Posterior cingulate gyrus (tissue), 11 donors: ENCODE measurements at places on chromosomes 16 and 17.

DNA sequence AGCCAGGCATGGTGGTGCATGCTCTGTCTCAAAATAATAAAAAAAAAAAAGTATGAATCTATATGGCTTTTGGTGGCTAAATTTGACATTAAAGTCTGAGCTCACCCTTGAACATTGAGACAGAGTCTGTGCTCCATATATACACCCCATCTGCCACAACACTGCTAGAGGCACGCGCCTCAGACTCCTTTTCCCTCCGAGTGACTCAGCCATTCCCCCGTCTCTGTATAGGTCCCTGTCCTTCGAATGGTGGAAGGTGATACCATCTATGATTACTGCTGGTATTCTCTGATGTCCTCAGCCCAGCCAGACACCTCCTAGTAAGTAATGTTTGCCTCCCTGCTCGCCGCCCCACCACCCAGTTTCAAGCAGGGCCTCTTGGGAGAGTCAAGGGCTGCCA, 4.5 kb upstream of the EFNB3 start:
- DNase-seq = no peak

GRCh38 chr16:56371660-56371937, 53.7 kb downstream of the AMFR start:
- DNase-seq = no peak

DNA sequence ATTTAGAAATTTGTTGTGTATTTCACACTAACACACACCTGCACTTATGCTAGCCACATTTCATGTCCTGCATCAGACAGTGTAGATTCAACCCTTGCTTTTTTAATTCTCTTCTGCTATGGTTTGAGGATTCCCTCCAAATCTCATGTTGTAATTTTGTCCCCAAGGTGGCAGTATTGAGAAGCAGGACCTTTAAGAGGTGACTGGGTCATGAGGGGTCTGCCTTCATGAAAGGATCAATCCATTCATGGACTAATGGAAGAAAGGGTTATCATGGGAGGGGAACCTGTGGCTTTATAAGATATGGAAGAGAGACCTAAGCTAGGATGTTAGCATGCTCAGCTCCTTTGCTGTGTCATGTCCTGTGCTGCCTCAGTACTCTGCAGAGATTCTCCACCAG, 1032.2 kb downstream of the CDH11 start:
- DNase-seq = no peak

GRCh38 chr17:2107506-2107905, 52.6 kb downstream of the HIC1 start:
- DNase-seq = no peak

DNA sequence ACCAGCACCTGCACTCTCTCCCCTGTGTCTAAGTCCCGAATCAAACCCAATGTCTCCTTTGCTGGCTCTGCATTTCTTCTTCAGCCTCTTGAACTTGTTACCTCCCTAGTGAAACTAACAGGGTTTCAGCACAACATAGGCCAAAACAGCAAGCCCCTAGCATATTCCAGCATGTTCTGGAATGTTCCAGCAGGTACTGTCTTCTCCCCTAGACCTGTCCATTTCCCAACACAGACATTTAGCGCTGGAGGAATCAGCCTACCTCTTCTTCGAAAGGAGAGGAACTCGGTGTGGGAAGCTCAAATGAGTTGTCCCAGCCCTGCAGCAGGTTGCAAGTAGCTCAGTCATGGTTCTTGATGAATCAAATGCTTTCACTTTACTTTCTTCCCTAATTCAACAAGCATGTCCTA, 47.1 kb downstream of the LITAF start:
- DNase-seq = no peak

- no peak for DNase-seq
Measured at GRCh38 chr16:48820379-48820778, 210.4 kb upstream of the N4BP1 start.

DNA sequence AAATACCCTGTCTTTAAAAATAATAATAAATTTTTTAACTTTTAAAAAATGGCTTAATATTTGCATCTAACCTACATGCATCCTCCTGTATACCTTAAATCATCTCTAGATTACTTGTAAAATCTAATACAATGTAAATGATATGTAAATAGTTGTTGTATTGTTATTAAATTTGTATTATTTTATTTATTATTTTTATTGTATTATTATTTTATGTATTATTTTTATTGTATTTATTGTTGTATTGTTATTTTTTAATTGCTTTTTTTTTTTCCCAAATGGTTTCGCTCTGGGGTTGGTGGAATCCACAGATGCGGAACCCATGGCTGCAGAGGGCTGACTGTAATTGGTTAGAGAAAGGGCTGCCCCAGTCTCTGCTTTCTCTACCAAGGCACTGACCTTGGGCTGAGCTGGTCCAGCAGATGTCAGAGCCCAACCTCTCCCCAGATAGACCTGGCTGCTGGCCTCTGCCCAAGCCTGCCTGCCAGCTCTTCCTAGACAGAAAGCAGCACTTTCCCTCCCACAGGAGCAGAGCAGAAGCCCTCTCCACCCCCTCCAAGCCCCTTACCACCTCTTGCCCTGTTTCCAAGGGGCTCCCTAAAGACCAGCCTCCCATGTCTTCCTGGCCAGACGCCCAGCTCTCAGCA, 183.8 kb downstream of the GSG1L start:
- no peak for DNase-seq

DNA sequence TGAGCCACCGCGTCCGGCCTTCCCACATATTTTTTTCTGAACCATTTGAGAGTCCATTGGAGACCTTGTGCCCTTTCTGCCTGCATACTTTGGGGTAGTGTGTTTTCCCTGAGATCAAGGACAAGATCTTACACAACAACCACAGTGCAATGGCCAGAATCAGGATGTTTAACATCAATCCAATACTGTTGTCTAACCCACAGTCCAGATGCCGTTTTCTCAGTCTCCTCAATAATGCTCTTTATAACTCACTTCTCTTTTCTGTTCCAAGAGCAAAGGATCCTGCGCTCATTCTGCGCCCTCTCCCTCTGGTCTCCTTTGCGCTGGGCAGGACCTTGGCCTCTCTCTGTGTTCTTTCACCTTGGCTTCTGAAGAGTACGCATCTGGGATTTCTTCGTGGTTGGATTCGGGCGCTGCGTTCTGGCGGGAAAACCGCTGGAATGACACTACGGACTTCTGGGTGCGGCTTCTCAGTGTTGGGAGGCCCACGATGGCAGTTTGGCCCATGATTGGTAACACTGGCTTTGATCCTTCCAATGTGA, 16.6 kb downstream of the CBX4 start:
- no peak for DNase-seq

- DNase-seq = no peak
Measured at GRCh38 chr17:58308173-58308984, 20.2 kb downstream of the TSPOAP1 start.

DNA sequence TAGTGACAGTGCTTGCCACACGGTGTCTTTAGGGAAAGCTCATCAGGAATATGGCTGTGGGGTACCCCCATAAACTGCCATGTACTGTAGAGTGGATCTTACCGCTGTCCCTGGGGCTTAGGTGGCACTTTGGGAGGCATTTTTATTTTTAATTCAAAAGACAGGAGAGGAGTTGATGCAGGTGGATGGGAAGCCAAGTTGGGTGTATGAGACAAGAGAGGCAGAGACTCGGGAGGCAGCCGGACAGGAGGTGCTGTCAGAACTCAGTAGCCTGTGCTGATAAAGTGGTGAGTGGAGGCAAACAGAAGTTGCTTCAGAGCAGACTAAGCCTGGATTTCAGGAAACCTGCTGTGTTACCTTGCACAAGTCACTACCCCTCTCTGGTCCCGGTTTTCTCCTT, 185.9 kb downstream of the TMEM132E start:
- no peak for DNase-seq

- DNase-seq = no peak
Measured at GRCh38 chr17:37796076-37796475, 51.2 kb upstream of the HNF1B start.

DNA sequence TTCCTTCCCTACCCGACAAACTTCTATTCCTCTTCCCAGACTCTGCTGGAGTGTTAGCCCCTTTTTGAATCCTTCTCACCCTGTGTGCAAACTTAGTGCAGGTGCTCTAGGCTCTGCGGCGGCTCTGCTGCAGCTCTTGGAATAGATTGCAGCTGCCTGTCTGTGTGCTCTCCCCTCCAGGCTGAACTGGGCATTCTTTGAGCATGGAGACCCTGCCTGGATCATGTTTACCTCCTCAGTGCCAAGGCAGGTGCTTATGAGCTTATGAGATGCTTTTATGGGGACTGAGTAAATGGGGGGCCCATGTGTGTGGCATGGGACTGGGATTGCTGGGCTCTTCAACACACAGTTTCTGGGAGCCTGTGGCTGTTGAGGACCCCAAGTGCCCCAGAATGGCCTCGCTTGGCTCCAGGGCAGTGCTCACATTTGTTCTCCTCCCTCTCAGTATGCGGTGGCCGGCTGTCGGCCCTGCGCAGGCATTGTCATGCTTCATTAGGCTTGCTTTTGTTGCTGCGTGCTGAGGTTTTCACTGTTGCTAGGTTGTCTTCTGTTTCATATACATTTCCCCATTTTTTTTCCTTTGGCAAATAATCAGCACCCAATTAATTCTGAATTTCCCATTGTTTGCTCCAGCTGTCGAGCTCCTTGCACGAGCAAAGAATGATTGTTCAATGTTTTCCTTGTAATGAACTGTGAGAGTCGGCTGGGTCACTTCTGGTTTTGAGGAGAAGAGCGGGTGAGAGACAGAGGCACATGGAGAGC, 185.5 kb upstream of the NLRP1 start:
- peak; percentile 33 for DNase-seq

- no peak for DNase-seq
Measured at GRCh38 chr16:86343796-86344585, 166.3 kb upstream of the FOXF1 start.

GRCh38 chr17:3718201-3718600, 5.5 kb upstream of the HASPIN start:
- DNase-seq = no peak

DNA sequence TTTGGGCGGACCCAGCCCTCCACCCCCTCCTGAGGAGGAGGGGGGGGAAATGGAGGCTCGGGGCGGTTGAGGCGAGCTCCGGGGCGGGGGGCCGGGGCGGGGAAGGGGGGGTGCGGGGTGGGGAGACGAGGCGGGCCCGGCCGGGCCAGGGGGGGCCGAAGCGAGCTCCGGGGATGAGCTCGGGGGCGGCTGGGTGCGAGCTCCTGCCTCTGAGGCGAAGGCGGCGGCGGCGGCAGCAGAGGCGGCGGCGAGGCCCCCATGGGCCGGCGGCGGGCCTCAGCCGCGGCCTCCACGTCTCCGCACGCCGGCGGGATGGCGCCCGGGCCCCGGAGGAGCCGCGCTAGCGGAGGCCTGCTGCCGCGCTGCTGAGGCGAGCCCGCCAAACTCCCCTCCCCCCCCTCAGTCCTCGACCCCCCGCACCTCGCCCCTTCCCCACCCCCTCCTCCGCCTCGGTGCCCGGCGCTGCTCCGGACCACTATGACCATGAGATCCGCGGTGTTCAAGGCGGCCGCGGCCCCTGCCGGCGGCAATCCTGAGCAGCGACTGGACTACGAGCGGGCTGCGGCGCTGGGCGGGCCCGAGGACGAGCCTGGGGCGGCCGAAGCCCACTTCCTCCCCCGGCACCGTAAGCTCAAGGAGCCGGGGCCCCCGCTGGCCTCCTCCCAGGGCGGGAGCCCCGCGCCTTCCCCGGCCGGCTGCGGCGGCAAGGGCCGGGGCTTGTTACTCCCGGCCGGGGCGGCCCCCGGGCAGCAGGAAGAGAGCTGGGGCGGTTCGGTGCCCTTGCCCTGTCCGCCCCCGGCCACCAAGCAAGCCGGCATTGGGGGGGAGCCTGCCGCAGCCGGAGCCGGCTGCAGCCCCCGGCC, 596 bp downstream of the MSL1 start:
- peak; percentile 48 for DNase-seq

- DNase-seq = peak; percentile 50
Measured at GRCh38 chr17:81553018-81553615, 964 bp upstream of the FAAP100 start.

DNA sequence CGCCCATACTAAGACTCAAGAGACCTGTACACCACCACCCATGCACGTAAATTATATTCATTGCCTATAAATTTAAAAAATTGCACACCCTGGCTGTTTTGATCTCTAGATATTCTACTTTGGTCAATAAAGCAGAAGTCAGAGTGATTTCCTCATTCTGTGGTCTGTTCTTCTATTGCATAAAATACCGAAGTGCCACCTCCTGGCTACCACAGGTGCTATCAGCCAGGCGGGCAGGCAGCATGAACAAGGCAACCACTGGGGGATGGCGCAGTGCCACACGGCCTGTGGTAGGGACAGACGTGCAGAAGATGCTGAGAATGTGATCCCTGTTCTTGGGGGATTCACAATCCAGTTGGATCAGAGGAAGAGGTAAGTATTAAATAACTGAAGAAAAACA, 122.3 kb downstream of the CDK5R1 start:
- no peak for DNase-seq
